ENCODE measurements at places on chromosomes 6 and 20.

GRCh38 chr6:164095056-164095455 lies 680.5 kb downstream of the QKI start:
- no peak for DNase-seq

DNA sequence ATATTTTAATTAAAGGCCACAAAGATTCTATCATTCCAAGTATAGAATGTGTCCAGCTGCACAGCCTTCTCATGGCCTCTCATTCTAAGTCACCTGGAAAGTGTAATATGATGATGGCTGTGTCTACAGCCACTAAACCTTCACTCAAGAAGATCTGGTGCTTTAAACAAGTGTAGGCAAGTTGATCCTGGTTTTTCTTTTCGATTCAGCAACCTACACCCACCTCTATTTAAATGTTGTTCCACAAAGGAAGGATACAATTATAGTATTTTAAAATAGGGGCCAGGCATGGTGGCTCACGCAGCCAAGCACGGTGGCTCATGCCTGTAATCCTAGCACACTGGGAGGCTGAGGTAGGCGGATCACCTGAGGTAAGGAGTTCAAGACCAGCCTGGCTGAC lies 25.5 kb upstream of the DST start:
- DNase-seq: no peak

DNA sequence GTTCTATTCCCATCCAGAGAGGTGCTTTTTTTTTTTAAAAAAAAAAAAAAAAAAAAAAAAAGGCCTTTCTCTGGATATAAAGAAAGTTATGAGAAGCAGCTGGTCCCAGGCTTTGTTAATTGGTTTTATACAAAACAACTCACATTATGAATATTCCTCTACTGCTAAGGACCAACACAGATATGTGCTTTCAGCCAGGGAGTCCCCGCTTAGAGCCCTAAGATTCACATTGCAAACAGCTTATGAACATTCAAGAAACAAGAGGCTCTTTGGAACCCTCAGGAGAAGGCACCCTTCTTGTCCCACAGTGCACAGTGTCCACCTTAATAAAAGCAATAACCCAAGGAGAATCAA lies 53.5 kb upstream of the GPR31 start:
- no peak for DNase-seq

GRCh38 chr20:60424267-60424902 lies 466.2 kb downstream of the CDH26 start:
- no peak for DNase-seq

- DNase-seq: peak; percentile 74
Observed at GRCh38 chr6:25882051-25882496, 8.0 kb upstream of the SLC17A3 start.

GRCh38 chr20:1184638-1185315 lies at the start of gene TMEM74B:
Gene TMEM74B, minus strand, starts transcription at chr20:1184981. Its CDS starts 1,180 bp downstream, at chr20:1183801.
- DNase-seq: no peak

- DNase-seq: no peak
Observed at GRCh38 chr6:42401613-42401951, 50.1 kb downstream of the TRERF1 start.

- DNase-seq: no peak
Observed at GRCh38 chr6:167767715-167768107, 59.0 kb upstream of the AFDN start.

DNA sequence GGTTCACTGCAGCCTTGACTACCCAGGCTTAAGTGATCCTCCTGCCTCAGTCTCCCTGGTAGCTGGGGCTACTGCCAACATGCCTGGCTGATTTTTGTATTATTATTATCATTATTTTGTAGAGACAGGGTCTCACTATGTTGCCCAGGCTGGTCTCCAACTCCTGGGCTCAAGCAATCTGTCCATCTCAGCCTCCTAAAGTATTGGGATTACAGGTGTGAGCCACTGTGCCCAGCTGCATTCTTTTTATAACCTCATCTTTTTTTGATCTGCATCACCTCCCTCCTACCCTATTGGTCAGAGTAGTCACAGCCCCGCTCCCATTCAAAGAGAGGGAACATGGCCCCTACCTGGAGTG lies 23.6 kb upstream of the IER3 start:
- DNase-seq: no peak

DNA sequence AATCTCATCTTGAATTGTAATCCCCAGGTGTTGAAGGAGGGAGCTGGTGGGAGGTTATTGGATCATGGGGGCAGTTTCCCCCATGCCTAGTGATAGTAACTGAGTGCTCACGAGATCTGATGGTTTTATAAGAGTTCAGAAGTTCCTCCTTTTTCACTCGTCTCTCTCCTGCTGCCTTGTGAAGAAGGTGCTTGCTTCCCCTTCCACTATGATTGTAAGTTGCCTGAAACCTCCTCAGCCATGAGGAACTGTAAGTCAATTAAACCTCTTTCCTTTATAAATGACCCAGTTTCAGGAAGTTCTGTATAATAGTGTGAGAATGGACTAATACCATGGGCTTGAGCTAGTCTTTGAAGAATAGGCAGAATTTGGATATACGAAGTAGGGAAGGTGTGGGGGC lies 113.9 kb downstream of the RIN2 start:
- no peak for DNase-seq

- no peak for DNase-seq
Observed at GRCh38 chr6:87641065-87641692, 51.2 kb downstream of the ORC3 start.

DNA sequence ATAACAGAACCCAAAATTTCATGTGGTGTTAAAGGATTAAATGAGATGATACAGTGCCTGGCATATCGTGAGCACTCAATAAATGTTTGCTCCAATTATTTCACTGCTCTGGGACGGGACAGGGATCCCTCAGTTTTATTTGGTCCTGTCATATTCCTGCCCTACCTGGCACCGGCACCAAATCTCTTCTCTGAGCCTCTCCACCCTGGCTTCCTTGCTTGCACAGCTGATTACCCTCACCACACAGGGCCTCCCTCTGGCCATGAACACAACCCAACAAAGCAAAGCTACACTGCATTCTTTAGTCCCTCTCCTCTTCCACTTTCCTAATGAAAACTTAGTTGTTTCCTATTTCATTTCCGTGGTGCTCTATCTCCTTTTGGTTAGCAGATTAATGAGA lies 16.4 kb downstream of the CHD6 start:
- no peak for DNase-seq

DNA sequence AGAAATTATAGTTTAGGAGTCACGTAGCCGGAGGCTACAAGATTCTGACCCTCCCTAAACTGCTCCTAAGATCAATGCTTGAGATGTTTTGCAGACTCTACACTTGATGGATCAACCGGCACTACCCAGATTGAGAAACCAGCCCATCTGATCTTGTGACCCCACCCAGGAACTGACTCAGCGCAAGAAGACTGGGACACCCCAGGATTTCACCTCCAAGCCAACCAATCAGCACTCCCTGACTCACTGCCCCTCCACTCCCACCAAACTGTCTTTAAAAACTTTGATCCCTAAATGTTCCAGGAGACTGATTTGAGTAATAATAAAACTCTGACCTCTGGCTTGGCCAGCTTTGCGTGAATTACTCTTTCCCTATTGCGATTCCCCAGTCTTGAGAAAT lies 99.8 kb downstream of the OPRM1 start:
- DNase-seq: no peak

- DNase-seq: no peak
Observed at GRCh38 chr6:106883808-106884262, 90.7 kb downstream of the CD24 start.

DNA sequence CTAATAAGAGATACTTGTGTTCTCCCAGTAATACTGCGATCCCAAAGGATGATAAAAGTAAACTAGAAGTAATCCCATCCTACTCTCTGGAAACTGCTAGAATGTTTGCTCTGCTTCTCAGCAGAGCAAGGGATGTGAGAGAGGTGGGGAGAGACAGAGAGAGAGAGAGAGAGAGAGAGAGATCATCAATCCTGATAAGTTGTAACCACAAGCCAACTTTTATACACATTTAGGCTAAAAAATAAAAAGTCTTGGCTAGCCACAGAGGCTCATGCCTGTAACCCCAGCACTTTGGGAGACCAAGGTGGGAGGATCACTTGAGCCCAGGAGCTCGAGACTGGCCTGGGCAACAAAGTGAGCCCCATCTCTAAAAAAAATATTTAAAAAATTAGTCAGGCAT lies 16.0 kb upstream of the TRIM38 start:
- no peak for DNase-seq

DNA sequence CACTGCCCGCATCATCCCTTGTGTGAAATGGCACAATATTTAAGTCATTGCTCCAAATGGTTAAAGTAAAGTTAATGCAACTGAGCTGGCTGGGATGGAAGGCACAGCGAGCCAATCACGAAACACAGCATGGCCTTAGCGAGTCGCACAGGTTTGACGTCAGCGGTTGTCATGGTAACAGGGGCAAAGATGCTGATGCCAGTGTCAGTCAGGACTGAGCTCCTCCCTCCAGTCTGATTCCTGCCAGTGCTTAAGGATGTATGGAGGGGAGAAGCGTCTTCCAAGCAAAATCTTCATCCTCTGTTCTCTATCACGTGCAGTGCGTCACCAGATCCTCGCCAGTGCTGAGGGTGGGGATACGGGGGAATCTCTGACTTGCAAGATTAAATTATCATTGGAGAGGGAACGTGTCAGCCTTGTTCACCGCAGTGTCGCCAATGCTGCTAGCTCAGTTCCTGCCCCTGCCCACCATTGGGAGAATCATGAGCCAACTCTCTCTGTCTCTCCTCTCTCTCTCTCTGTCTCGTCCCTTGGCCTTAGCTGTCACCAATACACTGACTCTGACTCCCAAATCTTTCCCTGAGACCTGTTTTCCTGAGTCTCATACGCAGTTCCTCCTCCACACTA lies 24.5 kb downstream of the TSPYL4 start:
- DNase-seq: no peak

DNA sequence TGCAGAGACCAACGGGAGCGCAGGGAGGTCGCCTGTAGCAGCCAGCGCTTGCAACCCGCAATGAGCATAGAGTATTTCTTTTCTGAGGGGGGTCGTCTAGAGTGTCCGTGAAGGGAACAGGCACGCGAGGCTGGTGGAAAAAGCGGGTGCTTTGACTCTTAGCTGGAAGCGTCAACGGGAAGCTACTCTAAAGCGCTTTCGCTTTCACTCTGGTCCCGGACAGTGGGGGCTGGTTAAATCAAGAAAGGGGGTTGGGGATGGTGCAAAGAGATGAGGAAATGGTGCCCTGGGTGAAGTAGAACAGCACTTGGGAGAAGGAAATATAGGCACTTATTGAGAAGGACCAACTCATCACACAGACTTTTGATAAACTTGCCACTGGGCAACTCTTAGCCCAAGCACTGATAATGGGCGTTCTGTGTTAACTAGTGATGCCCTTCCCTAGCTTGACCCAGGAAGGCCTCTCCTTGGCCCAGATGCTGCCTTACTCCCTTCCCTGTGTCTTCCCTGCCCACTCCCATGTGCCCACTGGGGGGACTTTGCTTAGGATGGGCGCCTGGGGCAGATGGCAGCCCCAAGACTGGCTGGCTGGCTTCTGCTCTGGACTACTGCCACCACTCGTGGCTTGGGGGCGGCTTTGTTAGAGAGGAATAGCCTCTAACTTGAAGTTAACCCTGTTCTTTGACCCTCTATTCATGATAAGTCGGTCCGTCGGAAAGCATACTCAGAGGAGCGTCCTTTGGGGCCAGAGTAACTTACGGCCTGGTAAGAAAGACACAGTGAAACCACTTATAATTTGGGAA lies 585 bp downstream of the PSMB9 start:
- DNase-seq: peak; percentile 85

- no peak for DNase-seq
Observed at GRCh38 chr20:31704225-31705119, 18.2 kb downstream of the BCL2L1 start.

- DNase-seq: peak; percentile 22
Observed at GRCh38 chr6:12369781-12370262, 79.7 kb downstream of the EDN1 start.
